Stimulated activated CD8-positive, alpha-beta memory T cell treated with anti-CD3 and anti-CD28 coated beads, Interleukin-7, amount 100 ng/mL, for 24 hours (primary cell): ENCODE measurements at places on chromosomes 7 and 10.
A peak's percentile ranks its signal among the peaks of the same experiment; 100 is the strongest.

DNA sequence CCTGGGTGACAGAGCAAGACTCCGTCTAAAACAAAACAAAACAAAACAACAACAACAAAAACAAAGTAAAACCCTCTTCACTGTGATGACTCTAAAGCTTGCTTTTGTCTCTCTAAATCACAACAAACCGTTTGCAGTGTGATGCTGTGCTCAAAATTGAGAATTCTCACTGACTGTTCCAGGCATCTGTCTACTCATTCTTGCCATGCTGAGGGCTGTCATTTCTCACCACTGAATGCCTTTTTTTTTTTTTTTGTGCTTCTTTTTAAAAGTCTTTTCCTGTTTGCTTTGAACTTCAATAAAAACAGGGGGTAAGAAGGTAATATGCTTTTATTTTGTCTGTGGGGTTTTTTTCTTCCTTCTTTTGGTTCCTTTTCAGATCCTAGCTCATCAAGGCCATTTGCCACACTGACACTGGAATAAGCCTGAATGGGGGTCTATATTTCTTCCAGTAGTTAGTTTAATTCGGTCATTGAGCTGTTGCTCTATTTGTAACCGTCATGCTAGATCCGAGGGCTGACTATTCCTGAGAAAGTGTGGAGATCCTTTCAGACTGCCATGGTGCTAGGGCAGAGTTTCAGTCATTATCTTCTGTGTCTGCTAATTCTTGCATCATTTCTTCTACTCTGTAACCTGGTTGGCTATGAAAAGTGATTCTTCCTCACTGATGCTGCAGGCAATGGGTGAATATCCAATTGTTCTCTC lies 10.6 kb downstream of the FAS start:
- no peak for DNase-seq

DNA sequence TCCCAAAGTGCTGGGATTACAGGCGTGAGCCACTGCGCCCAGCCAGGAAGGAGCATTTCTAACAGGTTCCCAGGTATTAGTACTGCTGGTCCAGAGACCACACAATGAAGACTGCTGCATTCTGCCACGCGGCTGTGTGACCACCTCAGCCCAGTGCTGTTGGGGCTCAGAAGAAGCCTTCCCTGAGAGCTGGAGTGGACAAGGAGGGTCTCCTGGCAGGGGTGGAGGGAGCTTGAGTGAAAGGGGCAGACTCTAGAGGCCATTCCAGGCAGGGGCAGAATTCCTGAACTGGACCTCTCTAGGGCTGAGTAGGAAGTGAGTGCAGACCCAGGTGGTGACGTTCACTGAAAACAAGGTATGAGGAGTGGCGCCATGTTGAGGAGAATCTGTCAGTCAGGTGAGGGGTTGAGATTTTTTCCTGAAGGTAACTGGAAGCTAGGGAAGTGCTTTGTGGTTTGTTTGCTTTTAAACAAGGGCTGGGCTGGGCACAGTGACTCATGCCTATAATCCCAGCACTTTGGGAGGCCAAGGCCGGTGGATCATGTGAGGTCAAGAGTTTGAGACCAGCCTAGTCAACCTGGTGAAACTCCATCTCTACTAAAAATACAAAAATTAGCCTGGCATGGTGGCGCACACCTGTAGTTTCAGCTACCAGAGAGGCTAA lies 67.6 kb downstream of the TACC2 start:
- no peak for DNase-seq

- no peak for DNase-seq
Observed at GRCh38 chr10:101675115-101675514, 19.9 kb downstream of the FBXW4 start.

DNA sequence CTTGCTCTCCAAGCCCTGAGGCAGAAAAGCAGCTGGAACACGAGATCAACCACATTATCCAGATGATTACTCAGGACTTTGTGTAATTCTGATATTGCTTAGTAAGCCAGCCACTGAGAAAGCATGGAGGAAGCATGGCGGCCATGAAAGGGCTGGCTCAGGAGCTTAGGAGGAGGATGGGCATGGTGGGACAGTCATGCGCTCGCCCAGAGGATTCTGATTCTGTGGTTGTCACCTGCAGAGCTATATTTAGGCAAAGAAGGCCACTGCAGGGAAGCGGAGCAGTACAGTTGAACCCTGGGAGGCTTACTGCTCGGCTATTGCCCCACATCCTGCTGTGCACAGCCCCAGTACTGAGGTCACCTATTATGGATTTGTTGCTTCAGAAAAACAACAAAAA lies 128.8 kb upstream of the DNAJB12 start:
- no peak for DNase-seq

DNA sequence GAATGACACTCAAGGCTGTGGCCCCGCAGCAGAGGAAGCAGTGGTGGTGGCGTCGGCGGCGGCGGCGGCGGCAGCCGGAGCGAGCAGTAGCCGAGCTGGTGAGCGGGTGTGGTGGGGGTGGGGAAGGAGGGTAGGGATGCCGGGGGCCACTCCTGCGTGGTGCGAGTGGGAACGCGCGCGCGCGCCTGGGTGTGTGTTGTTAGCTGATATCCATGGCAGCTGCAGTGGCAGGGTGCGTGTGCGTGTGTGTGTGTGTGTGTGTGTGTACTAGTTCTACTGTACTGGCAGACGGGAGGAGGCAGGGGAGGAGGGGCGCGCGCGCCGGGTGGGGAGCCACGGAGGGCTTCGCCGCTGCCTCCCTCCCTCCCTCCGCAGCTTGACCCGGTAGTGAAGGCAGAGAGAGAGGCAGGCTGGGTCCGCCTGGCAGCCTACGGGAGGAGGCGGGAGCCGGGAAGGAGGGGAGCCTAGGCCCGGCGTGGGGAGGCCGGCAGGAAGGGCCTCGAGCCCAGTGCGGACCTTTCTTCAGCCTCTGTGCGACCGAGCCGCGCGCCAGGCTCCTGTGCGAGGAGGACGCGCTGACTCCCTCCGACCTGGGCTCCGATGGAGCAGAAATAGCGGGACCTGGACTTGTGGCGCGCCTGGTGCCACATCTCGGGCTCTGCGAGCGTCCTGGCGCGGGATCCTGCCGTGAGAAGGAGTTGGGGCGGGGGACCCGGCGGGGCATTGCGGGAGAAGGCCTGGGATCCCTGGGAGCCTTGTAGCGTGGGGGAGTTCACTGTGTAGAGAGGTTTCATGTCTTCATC lies at the start of gene MAGI2:
MAGI2 (minus strand) TSS at position 110 of the 803 bp plus-strand sequence. CDS start 347 bp downstream, outside the sequence.
- no peak for DNase-seq

DNA sequence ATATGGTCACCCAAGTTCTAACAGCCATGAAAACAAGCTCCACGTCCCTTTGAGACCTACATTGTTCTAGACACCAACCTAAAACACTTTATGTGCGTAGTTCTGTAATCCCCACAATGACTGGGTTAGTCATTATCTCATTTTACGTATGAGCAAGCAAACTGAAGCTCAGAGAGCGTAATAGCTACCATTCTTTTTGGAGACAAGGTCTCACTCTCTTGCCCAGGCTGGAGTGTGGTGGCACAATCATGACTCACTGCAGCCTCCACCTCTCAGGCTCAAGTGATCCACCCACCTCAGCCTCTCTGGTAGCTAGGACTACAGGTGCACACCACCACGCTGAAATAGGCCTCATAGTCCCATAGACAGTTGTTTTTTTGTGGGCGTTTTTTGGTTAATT lies 10.5 kb downstream of the DAGLB start:
- no peak for DNase-seq

GRCh38 chr7:133863362-133864061 lies 263.6 kb upstream of the LRGUK start:
- no peak for DNase-seq

GRCh38 chr10:102682416-102682815 lies 31.8 kb downstream of the ARL3 start:
- no peak for DNase-seq

- peak; percentile 52 for DNase-seq
Observed at GRCh38 chr7:139680676-139681462, 96.9 kb downstream of the HIPK2 start.

GRCh38 chr10:69392481-69393000 lies 24.2 kb downstream of the TACR2 start:
- peak; percentile 60 for DNase-seq
